ENCODE measurements at places on chromosomes 2 and 18.

DNA sequence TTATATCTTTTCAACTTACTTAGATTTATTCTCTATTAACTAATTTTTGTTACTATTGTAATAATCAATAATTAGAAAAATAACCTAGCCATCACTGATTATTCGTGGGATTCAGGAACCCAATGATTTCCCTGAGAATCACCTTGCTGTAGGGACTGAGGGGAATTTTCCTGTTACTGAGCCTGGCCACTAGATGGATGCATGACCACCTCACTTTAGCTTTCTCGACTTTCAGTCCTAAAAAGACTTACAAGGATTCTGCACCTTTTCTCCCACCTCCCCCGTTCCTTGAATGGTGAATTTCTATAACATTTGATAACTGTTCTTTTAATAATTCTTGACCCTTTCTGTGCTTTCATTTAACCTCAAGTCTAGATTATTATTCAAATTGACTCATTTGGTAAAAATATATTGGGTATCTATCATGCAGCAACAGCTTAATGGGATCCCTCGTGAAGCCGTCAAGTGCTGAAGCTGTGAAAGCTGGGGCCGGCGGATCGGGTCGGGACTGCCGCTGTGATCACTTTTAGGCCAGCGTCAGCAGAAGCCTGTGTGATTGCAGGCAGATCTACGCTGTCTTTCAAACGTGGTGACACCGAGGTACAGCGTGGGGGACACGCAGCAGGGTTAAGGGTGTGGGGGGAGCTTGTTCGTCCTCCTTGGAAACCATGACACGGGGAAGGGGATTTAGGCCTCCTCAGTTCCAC is 38.8 kb upstream of the TMEM18 start:
- no peak for DNase-seq

DNA sequence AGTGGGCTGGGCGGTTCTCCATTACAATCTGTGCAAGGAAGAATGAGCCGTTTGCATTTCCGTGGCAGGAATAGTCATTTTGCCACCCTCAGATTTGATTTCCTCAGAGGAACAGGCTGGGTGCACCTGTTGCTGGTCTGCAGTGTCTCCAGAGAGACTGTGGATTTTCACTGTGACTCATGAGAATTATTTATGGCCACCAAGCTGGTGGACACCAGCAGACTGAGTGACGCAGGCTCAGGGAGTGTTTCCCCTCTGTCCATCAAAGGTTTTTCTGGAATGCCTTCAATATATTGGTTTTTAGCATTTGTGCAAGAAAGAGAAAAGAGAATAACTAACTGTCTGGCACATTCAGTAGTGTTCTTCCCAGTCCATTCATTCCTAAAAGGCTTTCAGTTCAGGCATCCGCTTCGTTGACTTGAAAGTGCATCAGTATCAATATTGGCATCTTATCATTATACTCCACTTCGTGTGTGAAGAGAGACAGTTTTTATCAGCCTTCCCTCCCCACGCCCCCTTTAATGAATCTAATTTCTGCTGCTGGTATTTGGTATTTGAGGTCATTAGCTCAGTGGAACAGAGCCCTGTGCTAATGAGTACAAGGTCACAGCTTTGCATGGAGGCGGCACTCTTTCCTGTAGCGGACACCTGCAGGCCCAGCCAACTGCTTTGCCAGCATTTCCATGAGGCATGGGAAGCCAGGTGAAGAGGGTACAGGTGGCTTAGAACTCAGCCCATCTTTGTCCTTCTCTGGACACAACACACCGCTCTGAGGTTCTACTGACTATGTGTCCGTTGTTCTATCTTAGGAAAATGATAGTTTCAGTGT is 39.9 kb downstream of the PRKCE start:
- DNase-seq, result no peak

- DNase-seq, result no peak
Observed at GRCh38 chr2:83730223-83730622, 728.9 kb downstream of the SUCLG1 start.

GRCh38 chr2:236334122-236334876 is 70.1 kb upstream of the ASB18 start:
- DNase-seq, result no peak

DNA sequence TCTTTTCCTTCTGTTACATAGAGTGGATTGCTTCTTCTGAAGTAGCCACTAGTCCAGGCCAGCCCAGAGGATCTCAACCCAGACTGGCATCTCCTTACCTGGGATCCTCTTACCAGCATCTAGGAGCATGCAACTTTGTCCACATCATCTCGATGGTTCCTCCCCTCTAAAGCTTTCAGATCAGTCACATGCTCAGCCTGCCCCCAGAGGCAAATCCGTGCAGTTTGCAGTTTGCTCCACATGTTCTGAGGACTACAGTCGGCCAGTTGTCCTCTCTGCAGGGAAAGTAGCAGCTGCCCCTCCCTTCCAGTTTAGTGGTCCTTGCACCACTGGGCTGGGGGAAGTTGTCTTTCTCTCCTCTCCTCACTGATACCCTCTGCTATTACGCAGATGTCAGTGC is 259.8 kb upstream of the APCDD1 start:
- no peak for DNase-seq

DNA sequence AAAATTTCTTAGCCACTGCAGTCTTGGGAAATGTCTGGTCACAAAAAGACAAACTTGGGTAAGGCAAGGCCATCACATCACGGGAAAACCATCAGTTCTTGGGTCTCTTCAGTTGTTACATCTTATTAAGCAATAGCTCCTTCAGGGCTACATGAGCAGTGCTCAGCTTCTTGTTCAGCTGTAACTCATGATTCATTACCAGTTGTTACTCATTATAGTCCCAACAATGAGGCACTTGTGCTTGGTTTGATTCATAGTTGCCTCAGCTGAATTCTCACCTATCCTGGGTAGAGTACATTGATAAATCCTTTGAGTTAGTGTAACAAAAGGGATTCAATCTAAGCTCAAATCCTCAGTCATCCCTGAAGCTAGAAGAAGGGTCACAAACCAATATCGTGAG is 102.4 kb upstream of the DCC start:
- no peak for DNase-seq

DNA sequence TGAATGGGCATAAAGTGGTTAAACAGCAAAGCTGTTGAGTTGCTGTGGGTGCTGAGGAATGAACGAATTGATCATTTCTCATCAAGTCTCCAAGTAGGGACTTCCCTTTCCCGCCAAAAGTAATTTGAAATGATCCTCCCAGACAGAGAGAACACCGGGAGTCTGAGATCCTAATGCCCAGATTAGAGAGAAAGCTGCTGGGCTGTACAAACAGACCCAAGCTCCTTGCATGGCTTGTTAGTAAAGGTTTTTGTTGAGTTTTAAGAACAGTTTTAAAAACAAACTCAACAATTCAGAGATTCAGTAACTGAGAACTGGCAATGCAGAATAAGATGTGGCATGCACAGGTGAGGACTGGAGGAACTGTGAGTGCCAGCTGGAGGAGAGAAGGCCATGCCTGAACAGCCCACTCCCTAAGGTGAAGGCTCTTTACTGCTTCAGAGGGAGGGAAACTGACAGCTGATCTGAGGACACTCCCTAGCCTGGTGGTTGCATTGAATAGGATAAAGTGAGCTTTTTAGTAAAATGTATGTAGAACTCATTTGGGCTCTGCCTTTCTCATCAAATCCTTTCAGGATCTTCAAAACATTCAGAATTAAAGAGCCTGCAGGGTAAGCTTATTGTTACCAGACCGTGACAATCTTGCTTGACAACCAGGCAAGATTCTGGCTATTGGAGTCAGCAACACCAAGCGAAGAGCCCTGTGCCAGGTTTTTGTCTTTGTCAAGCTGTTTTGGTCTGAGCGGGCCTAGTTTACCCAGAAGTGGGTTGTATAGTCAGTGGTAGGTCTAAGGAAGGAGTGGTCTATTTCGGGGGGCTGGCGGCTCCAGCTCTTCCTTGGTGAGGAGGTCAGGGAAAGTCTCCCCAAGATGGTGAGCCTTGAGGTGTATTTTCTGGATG is 63.2 kb upstream of the IGFBP5 start:
- DNase-seq, result no peak

DNA sequence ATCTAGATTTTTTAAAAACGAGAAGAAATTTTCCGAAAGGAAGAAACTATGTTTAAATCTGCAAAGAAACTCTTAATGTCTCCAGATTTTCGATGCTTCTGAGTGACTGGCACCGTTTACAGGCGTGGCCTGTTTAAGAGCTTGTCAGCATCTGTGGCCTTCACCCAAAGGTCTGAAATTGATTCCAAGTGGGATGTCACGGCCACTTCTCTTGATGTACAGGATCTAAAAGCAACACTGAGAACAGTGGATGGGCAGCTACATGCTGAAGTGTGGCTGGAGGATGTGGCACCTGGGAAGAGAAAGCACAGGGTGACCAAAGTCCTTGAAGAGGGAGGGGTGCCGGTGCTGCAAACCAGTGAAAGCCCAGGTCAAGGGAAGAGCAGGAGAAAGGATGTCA is 28.0 kb downstream of the EMILIN2 start:
- no peak for DNase-seq

GRCh38 chr2:222332116-222332515 is 33.3 kb upstream of the PAX3 start:
- DNase-seq, result no peak

All from NCI-H1048 (cell line).